ENCODE measurements at places on chromosomes 16 and 17.

DNA sequence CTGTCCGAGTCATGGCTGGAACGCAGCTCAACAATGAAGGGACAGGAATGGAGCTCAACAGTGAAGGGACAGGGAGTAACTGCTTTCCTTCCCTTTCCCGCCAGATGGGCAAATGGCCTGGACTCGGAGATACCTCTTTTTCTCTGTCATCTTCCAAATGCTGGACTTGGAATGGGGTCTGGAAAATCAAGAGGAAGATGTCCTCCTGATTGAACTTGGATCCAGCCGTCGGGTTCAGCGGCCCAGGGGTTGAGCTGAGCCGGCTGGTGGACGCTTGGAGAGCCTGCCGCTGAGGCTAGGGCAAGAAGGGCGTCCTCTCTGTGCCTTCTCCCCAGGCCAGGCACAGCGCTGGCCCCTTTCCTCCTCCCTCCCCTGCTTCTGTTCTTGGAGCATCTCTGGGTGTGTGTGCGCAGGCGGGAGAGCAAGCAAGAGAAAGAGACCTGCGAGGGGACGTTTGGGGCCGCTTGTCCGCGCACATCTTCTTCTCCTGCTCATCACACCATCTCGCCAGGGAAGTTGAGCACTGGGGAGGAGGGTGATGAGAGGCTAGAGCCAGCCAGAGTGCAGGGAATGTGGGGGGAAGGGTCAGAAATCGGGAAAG, 6.6 kb downstream of the NEUROD2 start:
- DNase-seq = peak; percentile 65

DNA sequence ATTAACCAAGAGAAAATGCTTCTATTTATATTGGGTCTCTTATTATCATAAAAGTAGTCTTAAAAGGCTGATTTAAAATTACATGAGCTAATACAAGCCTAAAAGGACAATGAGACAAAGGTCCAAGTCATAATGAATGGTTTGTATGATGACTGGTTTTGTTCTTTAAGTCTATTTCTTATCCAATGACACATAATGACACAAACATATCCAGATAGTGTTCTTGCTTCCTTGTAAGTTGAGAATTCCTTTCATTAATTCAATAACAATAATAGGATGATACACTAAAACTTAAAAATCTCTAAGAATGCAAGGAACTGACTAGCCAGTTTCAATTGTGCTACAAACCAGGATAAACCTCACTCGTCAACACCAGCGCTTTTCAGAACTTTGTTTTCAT, 244.1 kb downstream of the CEP112 start:
- no peak for DNase-seq

DNA sequence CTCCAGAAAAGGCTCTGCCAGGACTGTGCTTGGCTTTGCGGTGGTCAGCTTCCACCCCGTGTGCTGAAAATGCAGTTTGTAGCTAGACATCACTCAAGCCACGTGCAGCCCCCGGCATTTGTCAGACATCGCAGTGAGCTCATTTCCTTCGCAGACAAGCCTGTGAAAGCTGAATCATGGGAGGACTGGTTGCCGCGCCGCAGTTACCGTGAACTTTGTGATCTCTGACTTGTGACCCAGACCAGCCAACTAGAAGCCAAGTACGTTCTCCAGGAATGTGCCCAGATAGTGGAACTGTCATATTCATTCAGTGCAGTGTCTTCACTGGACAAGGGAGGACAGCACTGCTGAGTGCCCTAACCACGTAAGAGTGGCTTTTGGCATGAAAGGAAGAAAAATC, 58.1 kb downstream of the NDE1 start:
- DNase-seq = no peak

DNA sequence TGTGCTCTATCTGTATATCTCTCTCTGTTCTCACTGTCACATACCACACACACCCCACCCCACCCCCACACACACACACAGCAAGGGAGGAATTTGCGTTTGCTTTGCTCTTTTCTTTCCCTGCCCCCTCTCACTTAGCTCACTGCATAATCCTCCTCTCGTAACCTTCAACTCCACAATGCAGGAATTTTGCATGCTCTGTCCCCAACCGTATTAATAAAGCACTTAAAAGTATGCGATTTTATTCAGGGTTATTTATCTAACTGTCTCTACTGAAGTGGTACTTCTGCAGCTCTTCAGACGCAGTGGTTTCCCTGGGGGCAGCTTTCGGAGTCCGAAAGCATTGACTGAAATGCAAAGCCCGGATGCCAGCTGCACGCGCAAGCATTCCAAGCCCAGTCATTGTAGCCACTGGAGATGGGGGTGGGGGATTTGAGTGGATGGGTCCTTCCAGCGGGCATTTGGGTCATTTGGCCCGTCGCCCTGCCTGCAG, 105.4 kb upstream of the RBFOX1 start:
- DNase-seq = no peak

- DNase-seq = no peak
Measured at GRCh38 chr16:58378401-58378800, 13.9 kb upstream of the GINS3 start.

DNA sequence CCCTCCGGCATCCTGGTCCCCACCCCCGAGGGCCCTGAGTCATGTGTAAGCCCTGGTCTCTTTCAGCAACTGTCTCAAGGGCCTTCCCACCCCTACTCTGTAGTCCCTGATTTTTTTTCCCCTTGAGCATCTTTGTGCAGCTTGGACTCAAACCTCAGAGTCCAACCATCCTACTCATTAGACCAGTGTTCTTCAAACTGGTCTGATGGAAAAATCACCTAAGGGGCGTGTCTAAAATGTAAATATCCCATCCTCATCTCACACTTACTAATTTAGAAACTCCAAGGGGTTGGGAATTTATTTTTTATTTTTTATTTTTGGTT, 624 bp downstream of the G6PC3 start:
- DNase-seq = no peak

DNA sequence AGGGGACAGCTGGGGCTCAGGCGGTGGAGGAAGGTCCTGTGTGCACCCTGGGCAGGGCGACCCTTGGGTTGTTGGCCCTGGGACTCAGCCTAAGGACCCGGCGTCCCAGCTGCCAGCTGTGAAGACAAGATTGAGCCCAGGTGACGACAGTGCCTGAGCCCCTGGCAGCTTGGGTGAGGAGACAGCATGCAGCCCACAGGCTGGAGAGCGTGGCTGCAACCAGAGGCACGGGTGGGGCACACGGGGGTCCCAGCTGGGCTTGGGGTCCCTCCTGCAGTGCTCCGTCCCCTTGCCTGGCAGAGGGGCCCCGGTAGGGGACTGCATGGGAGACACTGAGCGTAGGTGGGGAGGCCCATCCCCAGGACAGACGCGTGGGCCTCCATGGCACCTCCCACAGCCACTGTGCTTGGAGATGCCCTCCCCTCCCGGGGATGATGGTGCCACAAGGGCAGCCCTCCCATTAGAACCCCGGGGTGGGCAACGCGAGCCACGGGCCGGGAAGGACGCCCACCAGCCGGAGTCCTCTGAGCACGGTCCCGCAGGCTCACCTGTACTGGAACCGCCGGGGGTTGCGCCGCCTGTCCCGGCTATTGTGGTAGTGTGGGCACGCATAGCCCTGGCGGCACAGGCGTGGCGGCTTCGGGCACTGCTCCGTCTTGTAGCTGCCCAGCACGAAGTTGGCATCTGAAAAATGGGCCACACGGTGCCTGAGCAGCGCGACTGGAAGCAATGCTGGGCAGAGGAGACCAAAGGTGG, 15.5 kb downstream of the UNKL start:
- DNase-seq = no peak

DNA sequence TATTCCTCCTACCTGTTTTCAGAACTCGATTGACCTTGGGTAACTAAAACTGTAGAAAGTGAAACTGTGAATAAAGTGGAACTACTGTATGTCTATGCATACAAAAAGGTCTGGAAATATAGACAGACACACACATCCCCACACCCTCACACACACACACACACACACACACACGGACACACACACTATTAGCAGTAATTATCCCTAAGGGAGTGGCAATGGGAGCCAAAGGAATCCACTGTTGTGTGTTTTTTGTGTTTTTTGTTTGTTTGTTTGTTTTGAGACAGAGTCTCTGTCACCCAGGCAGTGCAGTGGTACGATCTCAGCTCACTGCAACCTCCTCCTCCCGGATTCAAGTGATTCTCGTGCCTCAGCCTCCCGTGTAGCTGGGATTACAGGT, 26.6 kb upstream of the SRCIN1 start:
- DNase-seq = no peak

DNA sequence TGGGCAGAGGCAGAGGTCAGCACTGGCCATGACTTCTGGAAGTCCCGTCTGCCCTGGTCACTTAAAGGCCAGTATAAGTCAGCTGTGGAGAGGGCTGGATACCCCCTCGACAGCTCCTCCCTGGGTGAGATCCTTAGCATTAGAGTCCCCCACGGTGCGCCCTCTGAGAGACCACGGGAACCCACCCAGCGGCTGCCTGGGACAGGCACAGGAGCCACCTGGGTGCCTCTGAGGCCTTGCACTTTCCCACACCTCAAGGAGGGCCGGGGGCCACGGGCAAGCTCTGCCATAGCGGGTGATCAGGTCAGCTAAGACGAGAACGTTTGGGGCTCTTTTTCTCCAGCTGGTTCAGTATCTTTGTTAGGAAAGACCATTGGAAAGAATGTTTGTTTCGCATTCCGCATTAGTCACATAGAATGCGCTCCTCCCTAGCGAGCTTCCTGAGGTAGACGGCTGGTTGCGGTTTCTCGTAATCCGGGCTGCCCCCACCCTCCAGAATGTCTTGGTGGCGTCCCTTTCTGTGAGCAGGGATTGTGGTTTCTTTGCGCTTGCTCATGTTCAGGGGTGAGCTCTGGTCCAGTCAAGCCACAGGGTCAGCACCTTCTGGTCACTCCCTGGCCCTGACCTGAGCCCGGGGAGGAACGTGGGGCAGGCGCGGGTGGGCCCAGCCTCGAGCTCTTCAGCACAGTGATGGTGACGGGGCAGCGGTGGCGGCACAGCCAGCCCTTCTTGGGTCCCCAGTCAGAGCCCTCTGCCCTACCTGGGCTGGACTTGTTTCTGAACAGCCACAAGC, 25.2 kb downstream of the NME3 start:
- DNase-seq = no peak

- no peak for DNase-seq
Measured at GRCh38 chr17:2223617-2223927, 80.0 kb downstream of the SMG6 start.

DNA sequence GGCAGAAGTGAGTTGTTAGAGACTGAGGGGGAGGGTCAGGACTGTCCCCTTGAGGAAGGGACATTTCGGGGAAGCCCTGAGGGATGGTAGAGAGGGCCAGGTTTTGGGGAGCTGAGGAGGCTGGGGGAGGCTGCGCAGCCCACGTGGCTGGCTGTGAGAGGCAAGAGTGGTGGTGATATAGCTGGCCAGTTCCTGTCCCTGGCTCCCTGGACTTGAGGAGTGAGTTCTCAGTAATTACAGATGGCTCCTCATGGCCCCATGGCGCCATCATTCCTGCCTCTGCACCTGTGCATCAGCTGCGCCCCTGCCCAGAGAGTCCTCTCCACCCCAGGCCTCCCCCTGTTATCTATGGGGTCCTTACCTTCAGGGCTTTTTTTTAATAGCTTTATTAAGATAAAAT, 30.3 kb downstream of the MPRIP start:
- no peak for DNase-seq

DNA sequence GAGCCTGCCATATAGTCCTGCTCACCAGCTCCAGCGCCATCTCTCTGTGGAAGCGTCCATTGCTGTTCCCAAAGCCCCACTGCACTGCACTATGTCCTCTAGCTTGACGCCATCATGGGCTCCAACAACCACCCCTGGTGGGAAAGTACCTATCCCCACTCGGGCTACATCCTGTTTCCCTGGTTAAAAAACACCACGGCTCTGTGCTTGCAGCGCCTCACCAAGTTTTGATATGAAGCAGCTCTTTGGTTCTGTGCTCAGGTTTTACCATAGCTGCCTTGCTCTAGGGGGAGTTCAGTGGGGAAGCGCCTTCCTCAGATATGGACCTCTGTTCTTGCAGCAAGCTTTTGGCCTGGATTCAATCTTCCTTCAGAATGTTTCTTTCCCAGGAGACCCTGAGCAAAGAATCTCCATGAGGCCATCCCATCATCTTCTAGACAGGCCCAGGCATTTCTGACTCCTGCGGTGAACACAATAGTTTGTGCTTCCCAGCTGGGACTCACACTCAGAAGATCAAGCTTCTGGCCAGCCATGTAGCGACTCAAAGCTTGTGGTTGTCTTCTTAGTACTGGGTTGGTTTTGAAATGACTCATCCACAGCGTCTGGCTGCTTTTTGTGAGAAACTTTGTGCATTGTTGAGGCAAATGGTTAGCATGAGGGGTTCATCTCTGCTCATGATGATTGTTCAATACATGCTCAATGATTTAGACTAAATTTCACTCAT, 39.5 kb downstream of the DYNLRB2 start:
- DNase-seq = no peak

DNA sequence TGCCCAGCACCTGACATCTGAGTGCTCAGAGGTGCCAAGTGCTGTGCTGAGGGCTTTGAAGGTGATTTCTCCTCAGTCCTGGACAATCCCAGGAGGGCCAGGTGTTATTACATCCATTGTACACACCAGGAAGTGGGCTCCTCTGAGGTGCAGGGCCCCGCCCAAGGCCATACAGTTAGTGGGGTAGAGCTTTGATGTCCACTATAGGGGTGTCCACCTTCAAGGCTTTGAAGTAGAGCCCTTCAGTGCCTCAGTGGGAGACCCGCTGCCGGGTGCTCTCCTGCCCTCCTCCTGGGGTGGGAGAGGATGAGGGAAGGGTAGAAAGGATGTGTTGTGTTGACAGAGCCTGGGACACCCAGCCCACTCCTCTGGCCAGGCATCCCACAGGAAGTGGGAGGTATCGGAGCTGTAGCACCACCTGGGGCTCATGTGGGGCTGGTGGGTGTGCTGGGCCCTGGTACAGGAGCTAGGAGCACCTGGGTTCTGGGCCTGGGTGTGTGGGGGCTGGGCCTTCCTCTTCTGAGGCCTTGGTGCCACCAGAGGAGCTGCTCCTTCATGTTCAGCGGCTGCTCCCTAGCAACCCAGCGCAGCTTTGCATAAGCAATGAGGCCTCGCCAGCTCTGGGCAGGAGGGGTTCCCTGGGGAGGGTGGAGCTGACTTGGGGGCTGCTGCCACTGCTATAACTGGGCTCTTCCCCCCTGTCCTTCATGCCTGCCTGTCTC, 7.4 kb downstream of the LASP1 start:
- peak; percentile 42 for DNase-seq

GRCh38 chr16:4372001-4372577, 441 bp downstream of the VASN start:
- no peak for DNase-seq

- DNase-seq = peak; percentile 70
Measured at GRCh38 chr17:63697341-63698286, 2.3 kb downstream of the LIMD2 start.

- no peak for DNase-seq
Measured at GRCh38 chr17:19738073-19738449, 10.0 kb downstream of the ALDH3A1 start.

GRCh38 chr17:9771465-9771864, 19.9 kb downstream of the DHRS7C start:
- no peak for DNase-seq

DNA sequence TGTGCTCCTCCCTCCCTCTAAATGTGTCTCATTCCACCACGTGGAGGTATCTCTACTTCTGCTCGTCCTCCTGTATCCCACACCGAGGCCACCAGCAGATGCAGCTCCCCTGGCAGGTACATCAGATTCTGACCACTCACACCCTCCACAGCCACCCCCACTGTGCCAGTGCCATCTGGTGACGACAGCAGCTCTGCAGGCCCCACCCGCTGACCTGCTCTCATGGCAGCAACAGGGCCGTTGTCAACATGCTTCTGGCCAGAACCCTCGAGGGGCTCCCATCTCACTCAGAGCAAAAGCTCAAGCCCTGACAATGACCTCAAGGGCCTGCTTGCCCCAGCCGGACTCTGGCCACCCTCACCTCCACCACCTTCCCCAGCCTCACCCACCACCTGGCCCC, 93.4 kb downstream of the AMFR start:
- DNase-seq = no peak

GRCh38 chr16:80369138-80369958, 171.4 kb upstream of the DYNLRB2 start:
- peak; percentile 45 for DNase-seq

Data from WTC11 (cell line).